ENCODE measurements at places on chromosomes 6 and 20.

- no peak for DNase-seq
These were observed 29.9 kb upstream of the FAM210B start for GRCh38 chr20:56328861-56329260.

GRCh38 chr20:50932691-50933280, 1.5 kb upstream of the ADNP start:
- no peak for DNase-seq

GRCh38 chr6:133854364-133855275, 34.3 kb upstream of the TCF21 start:
- DNase-seq, result no peak

GRCh38 chr6:160990847-160991405, 643 bp upstream of the MAP3K4 start:
- DNase-seq, result no peak

GRCh38 chr6:158014505-158015187, 33.0 kb downstream of the SYNJ2 start:
- DNase-seq, result no peak

GRCh38 chr6:75368864-75369402, 84.3 kb upstream of the TMEM30A start:
- no peak for DNase-seq

- no peak for DNase-seq
These were observed 11.4 kb upstream of the SNX9 start for GRCh38 chr6:157811476-157812173.

GRCh38 chr6:45837541-45838200, 178.0 kb downstream of the CLIC5 start:
- DNase-seq, result no peak

- DNase-seq, result no peak
These were observed 72.1 kb downstream of the TXLNB start for GRCh38 chr6:139219746-139220145.

DNA sequence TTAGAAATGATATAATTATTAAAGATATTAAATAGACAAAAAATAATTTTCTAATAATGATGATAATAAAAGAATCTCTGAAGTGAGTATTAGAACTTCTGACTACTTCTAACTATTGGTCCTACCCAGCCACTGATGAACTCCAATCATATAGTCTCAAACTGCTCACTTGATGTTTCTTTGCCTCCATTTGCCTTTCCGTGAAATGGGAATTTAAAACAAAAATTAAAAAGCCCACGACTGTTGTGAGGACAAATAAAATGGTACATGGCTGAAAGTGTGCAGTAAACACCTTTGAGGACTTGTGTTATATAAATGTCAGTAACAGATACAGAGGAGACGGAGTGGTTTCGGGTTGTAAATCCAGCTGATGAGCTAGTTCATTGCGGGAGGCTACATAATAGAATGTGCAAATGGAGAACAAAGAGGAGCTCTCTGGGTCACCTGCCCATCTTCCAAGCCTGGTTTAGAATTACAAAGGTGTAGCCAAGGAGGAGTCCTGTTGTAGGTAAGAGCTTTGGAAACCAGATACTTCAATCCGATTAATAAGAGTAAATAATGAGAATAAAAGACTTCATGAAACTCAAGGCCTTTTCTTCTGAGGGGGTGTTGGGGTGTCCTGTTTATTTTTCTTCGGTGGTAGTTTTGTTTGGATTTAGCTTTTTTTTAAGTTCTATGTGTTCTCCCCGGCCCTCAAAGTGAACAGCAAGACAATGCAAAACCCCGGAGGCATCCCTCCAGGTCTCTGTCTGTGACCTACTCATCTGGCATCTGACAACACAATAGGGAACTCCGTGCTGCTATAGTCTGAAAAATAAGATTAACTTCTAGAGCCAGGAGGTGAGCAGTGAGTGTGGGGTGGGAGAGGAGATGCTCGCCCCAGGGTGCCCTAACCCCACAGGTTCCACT, 4.4 kb upstream of the PXDC1 start:
- DNase-seq, result no peak

GRCh38 chr6:44833248-44833647, 445.7 kb downstream of the CDC5L start:
- DNase-seq, result no peak

DNA sequence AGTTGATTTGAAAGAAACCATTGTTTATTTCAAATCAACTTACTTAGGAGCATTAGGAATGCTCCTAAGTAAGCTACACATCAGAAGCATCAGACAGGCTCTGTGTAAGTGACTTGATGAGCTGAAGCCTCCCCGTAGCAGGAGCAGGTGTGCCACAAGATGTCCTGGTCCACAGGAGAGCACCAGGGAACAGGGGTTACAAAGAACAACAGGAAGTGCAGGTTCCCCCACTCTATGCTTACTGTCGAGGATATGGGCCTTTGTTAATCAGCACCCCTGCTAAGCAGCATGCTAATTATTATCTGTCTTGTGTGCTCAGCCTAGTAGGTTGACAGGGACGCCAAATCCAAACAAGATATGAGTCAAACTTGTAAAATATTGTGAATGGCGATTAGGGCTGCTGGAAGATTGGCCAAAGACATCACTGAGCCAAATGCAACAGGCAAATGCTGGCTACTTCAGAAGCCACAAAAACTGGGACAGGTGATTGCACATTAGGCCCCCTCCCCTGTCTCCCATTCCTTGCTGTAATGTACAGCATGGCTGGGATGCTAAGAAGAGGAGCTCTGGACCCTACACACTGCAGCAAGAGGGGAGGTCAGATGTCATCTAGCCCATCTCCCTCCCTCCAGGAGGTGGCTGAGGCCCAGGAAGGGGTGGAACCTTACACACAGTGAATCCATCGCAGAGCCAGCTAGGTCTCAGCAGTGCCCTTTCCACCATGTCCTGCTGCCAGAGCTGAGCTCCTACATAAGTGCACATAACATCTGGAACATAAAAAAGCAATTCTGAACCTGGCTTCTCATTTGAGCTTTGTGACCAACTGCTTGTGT, 939 bp downstream of the TGM3 start:
- no peak for DNase-seq

DNA sequence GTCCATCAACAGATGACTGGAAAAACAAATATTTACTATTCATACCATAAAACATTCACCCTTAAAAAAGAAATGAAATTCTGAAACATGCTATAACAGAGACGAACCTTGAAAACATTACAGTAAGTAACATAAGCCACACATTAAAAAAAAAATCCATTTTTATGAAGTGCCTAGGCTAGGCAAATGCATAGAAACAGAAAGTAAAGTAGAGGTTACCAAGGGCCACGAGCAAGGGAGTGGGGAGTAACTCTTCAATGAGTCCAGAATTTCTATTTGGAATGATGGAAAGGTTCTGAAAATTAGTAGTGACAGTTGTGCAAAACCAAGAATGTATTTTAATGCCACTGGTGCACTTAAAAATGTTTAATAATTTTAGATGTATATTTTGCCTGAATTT, 47.7 kb downstream of the STAU1 start:
- no peak for DNase-seq

DNA sequence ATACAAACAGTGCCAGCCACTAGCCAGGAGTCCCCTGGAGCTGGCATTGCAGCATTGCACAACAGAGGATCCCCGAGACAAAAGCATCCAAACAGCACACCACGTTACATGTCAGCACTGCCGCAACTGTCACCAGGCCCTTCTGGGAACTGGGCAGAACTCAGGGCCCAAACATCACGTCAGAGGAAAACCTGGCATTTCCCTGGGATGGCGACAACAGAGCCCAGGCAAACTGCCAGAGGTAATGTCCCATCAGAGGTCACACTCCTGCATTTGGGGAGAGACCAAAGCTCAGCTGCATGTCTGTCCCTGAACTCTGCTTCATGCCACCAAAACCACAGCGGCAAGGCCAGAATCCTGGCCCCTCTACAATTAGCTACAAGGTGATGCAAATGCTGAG, 36.3 kb downstream of the PPP1R3G start:
- DNase-seq, result no peak

DNA sequence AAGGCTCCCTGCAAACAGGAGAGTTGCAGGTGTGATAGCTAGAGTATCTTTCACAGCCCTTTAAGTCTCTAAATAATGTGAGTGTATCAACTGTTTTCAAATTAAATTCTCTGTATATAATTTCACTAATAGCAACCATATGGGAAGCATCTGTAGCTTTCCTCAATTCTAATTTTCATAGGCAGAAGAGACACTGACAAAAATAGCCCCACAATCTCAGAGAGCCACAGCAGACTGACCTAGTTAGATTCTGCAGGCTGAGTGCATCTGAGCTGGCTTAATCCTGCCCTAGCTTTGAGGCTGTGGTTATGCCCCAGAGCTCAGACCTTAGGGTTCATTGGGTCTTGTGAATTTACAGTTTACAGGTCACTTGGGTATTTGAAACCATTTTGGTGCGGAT, 63.9 kb downstream of the MAP7 start:
- DNase-seq, result no peak

DNA sequence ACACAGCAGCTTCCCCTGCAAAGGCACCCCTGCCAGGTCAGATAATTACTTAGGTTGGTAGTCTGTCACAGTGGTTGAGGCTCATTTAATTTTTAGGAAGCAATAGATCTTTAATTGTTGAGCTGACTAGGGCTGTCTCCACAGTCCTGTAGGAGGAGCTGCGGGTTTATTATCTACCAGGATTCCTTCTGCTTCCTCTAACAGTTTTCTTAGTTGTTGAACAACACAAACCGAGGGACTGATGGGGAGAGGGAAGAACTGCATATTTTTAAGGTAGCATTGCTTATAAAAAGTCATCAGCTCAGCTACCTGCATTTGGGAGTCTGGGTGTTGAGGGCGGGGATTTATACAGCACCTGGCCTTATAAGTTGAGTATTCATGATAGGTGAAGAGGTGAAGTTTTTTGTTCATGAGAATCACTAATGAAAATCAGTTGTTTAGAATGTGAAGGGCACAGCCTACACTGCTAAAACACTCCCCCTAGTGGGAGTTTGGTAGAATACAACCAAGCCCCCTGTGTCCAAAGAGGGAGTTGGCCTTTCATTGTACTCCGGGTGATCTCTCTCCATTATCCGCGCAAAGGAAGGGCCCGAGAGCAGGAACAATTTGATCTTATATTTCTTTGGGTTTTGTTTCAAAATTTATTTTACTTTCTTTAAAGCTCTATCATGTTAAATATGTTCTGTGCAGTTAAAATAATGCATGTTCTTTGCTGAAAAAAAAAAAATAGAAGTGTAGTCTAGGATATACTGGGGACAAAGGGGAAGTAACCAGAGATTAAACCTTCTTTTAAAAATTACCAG, 69.6 kb downstream of the SSR1 start:
- DNase-seq, result no peak

DNA sequence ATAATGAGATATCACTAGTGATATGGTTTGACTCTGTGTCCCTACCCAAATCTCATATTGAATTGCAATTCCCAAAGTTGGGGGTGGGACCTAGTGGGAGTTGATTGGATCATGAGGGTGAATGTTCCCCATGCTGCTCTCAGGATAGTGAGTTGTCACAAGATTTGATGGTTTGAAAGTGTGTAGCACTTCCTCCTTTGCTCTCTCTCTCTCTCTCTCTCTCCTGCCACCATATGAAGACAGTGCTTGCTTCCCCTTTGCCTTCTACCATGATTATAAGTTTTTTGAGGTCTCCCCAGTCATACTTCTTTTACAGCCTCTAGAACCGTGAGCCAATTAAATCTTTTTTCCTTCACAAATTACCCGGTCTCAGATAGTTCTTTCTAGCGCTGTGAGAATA, 1002.0 kb upstream of the ADGRB3 start:
- DNase-seq, result no peak

- DNase-seq, result no peak
These were observed 201.1 kb downstream of the TFAP2B start for GRCh38 chr6:51019806-51020205.

- no peak for DNase-seq
These were observed 86.8 kb downstream of the NCR2 start for GRCh38 chr6:41422161-41422560.

GRCh38 chr6:101396548-101397173, 3.2 kb downstream of the GRIK2 start:
- no peak for DNase-seq

GRCh38 chr6:56552187-56553130, 90.2 kb downstream of the DST start:
- DNase-seq, result no peak

- no peak for DNase-seq
These were observed 56.4 kb downstream of the CCN2 start for GRCh38 chr6:131894493-131895424.

- no peak for DNase-seq
These were observed 5.3 kb downstream of the BNIP5 start for GRCh38 chr6:36331381-36331780.

- no peak for DNase-seq
These were observed 5.4 kb upstream of the GJA10 start for GRCh38 chr6:89888871-89889270.

- no peak for DNase-seq
These were observed 6.2 kb downstream of the PXT1 start for GRCh38 chr6:36436466-36436865.

- no peak for DNase-seq
These were observed 542.0 kb downstream of the DHX35 start for GRCh38 chr20:39503902-39504709.

- no peak for DNase-seq
These were observed 11.5 kb downstream of the NAPB start for GRCh38 chr20:23409800-23410199.

- no peak for DNase-seq
These were observed 127.4 kb upstream of the DST start for GRCh38 chr6:56770011-56770520.

DNA sequence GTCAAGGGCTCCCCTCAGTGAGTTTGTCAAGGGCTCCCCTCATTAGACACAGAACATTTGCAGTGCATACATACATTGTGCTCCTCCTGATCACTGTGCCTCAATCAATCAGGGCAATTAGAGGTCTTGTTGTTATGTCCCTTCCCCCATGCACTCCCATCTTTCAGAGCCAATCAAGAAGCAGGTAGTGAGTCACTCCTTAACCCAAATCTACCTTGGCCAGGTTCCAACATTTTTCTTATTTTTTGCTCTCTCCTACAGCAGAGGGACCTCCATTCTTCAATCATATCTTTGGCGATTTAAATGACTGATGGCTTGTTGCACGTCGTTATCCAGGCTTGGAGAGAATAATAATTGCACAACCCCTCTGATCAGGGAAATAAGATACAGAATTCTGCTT, 409.9 kb upstream of the SPTLC3 start:
- no peak for DNase-seq

GRCh38 chr20:36628076-36628475, 17.9 kb downstream of the SLA2 start:
- no peak for DNase-seq

GRCh38 chr6:24099181-24099580, 26.8 kb upstream of the NRSN1 start:
- DNase-seq, result no peak

DNA sequence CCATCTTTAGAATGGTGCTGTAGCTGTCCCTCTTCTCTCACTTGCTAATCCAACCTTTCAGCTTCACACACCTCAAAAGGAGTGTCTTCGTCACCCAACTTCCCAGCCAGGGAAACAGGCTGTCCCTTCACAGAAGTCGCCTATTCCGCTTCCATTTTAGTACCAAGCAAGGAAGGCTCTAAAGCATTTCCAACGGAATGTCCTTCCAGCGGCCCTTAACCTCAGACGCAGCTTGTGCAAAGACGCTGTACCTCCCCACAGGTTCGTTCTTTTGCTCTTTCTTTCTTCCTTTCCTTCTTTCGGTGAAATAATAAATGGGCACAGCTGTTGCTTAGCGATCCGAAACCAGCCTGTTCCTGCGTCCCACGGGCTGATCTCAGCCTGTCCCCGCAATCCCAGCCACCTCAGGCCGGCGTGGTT, 1.5 kb downstream of the PTPRT start:
- no peak for DNase-seq
